Stimulated activated CD4-positive, alpha-beta T cell treated with anti-CD3 and anti-CD28 coated beads, TNF-alpha, amount 100 ng/mL, for 1 hour (primary cell): ENCODE measurements at places on chromosomes 11 and 22.

DNA sequence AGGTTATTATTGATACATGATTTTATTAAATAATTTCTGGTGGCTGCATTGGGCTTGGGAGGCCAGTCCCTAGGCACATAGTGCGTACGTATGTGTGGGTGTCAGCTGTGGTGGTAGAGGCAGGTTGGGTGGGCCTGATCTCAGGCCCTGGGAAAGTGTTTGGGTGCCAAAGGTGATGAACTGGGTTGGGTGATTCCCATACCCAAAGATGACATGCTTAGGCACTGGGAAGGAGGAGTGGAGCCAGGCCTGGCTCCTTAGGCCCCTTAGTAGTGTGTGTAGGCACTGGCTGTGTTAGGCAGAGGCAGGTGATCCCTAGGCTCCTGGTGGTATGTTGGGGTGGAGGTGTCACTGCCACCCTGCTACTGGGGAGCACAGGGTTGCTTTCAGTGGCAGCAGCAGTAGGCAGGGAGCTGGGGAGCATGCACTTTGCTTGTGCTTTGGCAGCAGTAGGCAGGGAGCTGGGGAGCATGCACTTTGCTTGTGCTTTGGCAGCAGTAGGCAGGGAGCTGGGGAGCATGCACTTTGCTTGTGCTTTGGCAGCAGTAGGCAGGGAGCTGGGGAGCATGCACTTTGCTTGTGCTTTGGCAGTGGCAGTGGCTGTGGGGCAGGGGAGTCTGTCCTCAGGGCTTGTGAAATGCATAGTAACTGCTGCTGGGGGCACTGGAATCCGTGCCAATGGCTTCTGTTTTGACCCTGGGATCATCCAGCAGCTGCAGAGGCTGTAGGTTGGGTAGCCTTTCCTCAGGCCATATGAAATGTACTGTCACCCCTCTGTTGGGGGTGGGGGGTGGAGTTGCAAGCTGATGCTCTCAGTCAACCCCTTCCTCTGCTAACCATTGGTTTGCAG, 84.4 kb downstream of the RRM1 start:
- DNase-seq: no peak

DNA sequence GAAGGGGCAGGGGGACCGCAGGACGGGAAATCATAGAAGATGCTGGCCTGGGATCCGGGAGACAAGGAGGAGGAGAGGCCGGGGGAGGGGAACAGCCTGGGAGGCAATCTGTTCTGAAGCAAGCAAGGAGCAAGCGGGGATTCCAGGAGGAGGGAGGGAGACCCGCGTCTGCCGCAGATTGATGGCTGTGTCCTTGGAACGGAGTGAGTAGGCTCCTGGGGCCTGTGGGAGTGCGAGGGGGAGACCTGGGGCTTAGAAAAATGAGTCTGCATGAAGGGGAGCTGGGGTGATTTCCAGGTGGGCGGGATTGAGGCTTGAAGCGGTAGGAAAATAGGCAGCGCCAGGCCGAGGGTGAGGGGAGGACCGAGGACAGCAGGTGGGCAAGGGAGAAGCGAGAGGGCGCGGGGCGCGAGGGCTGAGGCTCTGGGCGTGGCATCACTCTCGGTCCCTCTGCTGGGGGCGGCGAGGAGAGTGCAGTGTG, 1.6 kb upstream of the LRRC55 start:
- no peak for DNase-seq

GRCh38 chr11:113884361-113884836, 9.0 kb upstream of the USP28 start:
- no peak for DNase-seq

GRCh38 chr11:40293655-40294348, 1165.7 kb downstream of the LRRC4C start:
- no peak for DNase-seq

DNA sequence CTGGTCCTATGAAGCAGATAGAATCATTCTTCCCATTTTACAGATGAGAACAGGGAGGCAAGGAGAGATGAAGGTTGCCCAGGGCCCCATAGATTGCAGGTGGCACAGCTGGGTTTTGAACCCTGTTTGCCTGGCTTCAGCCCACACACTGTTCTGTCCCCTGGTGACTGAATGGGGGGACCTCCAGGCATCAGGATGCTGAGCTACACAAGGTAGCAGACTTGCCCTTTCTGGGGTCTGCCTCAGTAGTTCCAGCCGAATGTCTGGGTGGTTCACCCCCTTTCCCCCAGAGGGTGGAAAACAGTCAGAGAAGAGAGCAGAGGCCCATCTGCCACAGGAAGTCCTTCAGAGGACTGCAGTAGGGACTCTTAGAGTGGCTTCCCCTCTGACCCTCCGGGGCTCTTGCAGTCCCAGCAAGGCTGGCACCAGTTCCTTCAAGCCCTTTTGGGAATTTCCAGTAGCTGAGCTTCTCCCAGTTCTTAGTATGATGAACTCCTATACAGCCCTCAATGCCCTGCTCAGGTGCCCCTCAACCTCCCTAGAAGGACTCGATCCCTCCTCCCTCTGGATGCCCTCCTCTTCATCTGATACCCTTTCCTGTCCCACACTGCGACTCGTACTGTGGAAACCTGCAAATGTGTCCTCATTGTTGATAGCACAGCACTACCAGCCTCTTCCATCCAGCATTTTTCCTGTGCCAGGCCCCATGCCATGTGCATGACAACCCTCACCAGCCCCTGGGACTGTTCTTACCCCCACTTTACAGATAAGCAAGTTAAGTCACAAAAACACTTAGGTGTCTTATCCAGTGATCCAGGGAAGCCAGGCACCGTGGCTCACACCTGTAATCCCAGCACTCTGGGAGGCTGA, 82.8 kb downstream of the IGLL1 start:
- no peak for DNase-seq

- no peak for DNase-seq
Measured at GRCh38 chr11:78160557-78160956, 21.1 kb upstream of the ALG8 start.

DNA sequence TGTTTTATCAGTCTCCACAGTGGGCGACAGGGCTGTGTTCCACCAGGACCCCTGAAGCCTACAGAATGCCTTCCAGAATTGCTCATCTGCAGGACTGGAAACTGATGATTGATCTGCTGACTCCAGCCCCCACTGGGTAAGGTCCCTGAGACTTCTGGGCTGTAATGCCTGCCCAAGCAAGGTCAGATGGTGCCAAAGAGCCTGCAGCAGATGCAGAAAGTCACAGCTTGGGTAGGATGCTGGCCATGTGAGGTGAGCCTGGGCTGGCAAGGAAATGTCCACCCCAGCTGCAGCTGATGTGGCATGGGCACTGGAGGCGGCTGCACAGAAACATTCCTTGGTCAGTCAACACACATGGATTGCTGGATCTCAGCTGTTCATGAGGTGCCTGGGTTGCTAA, 30.9 kb downstream of the LRRC32 start:
- no peak for DNase-seq

DNA sequence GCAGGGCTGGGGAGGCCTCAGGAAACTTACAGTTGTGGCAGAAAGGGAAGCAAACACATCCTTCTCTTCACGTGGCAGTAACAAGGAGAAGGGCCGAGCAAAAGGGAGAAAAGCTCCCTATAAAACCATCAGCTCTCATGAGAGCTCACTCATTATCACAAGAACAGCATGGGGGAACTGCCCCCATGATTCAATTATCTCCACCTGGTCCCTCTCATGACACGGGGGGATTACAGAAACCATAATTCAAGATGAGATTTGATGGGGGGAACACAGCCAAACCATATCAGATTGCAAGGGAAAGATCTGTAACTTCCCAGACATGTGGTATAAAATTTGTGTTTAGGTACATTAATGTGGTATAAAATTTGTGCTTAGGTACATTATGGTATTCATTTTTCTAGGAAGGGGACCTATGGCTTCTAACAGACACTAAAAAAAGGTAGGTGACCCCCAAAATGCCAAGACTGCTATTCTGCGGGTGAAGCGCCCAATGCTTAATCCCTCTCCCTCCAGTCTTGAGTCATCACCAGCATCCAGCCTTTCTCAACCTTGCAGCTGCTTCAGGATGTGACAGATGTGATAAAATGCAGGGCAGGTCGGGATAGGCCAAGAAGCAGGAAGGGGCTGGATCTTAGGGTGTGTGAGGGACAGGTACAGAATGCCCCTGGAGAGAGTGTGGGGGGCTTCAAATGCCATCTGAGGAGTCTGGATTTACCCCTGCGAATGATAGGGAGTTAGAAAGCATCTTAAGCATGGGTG, 57.7 kb upstream of the AMPD3 start:
- no peak for DNase-seq

DNA sequence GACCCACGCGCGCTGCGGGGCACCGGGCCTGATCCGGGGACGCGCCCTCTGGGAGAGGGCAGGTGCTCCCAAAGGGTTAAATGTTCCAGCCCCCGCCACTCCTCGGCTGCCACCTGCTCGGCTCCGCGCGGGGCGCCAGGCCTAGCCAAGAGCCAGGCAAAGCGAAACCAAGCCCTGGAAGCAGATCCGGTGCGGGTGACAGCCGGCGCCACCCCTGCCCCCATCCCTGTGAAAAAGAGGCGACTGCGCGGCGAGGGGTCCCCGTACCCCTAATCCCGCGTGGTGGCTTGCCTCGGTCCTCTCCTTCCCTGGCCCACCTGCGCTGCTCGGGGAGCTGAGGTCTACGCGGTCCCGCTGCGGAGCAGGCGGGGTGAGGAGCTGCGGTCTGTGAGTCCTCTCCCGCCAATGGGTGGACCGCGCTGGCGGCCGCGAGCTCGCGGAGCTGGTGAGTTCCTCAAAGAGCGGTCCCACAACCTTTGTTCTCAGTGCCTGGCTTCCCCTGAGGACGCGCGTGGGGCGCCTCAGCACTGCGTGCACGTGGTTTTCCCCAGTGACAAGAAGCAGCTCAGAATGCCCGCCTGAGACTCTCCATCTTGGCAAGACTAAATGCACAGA, at the start of gene ME3:
Gene ME3 (minus strand): TSS at position 610 of the 615 bp plus-strand sequence.
- DNase-seq: peak; percentile 33

DNA sequence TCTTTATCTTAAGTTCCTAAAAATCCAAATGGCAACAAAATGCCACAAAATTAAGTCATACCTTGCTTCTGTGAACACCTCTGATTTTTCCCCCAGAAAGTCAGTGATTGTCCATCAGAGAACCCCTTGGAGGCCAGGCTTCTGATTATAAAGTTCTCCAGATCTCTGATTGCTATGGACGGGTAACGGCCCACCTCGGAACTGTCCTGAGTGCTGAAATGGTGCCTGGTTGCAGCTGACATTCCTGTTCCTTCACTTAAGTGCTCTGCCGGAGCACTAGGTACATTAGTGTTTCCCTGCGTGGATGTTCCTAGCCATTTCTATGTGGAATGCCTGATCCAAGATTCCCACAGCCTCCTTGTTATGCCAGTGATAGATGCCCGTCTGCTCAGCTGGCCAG, 85.0 kb downstream of the CHST1 start:
- DNase-seq: no peak

DNA sequence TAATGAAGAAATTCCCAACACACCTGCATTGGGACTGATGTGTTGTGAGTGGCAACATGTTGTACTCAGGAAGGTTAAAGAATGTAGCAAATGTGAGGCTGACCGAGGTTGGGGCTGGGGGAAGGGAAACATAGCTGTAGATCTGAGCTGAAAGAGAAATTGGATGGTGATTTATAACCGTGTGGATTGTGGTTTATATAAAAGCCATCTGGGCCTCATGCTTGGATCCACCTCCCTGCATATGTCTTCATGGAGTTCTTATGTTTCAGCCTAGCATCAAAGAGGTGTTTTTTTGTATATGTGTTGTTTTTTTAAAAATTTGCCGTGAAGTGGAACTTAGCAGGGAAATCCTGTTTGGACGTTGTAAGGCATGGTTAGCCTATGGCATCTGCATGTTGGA, 141.3 kb downstream of the NAV2 start:
- DNase-seq: no peak

GRCh38 chr11:109859045-109859724, 234.0 kb upstream of the ZC3H12C start:
- no peak for DNase-seq

- no peak for DNase-seq
Measured at GRCh38 chr22:37155971-37156370, 6.3 kb upstream of the IL2RB start.

DNA sequence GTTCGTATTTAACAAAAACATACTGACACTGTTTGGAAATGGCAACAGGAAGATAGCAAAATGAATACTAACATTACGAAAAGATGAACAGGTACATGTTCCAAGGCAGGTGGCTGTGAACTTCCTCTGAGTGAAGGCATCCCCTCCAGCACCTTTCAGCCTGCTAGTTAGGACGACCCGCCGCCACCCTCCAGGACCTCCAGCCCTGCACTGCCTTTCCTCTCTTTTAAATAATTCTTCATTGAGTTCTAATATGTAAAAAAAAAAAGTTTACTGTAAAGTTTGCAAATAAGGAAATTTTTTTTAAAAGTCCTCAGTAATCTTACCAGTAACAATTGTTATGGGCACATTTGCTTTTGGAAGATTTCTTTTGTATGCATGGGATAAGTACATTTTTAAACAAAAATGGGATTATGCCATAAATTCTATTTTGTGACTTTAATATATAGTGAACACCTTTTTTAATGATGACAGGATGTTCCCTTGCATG, 6.0 kb downstream of the NEAT1 start:
- DNase-seq: no peak

DNA sequence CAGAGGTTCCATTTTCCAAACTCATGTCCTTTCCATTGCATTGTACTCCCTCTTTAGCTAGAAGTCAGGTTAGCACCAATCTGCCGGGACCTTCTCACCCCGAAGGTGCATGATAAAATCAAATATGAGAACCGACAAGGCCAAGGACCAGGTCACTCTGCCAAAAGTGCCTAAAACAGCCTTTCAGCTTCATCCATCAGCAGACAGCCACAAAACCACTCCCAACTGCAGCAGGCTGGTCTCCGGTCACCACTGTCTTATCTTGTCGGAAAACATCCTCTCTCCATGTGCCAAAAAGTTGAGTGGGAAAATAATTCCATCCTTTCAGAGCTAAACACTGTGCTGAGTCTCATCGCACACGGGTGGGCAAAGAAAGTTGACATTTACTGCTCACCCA, 1.4 kb downstream of the PI4KA start:
- no peak for DNase-seq

GRCh38 chr11:113464416-113464815, 10.8 kb downstream of the DRD2 start:
- no peak for DNase-seq

DNA sequence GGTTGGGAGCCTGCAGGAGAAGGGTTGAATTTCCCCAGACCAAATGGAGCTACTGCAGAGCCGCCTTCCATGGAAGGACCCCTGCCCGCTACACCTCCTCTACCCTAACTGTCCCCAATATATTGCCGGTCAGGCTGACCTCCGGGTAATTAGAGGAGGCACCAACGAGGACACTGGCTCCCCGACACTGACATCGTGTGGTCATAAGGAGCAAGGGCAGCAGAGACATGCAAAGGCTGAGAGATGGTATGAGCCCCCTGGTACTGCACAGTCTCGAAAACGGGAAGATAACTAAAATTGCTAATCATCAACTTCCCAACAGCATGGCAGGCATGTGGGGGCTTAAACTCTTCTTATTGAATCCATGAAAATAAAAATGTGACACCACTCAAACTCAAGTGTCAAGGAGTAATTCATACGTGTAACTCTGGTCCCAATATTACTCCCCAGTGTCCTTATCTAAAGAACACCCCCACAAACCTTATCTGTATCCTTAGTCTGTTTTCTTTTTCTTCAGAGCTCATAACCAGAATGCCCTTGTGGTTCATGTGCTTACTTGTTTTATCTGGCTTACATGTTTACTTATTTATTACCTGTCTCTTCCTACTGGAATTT, 4.4 kb downstream of the CAVIN3 start:
- no peak for DNase-seq
